ENCODE measurements at places on chromosomes 4 and X.

DNA sequence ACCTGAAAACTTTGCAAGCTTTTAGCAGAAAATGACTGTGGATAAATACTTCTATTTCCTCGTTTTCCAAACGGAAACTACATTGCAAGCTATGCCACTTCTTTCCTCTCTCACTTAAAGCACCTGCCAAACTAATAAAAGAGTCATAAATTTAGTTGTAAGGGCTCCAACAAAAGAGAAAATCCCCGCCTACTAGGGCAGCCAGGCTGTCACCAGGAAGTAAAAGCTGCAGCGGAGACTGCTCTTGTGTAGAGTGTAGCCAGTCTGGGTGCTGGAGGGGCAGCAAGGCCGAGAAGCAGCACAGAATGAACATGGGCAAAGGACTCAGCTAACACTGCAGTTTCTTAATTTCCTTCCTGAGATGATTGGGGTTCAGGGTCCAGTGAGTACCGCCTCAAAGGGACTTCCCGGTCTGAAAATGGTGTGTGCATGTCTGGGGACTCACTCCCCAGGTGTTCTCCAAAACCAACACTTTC, 89.3 kb upstream of the MAML3 start:
- DNase-seq = no peak

- no peak for DNase-seq
These were observed 573.2 kb downstream of the CENPC start for GRCh38 chr4:66972087-66972486.

- peak; percentile 3 for DNase-seq
These were observed 62.3 kb downstream of the GPC3 start for GRCh38 chrX:133923113-133923512.

DNA sequence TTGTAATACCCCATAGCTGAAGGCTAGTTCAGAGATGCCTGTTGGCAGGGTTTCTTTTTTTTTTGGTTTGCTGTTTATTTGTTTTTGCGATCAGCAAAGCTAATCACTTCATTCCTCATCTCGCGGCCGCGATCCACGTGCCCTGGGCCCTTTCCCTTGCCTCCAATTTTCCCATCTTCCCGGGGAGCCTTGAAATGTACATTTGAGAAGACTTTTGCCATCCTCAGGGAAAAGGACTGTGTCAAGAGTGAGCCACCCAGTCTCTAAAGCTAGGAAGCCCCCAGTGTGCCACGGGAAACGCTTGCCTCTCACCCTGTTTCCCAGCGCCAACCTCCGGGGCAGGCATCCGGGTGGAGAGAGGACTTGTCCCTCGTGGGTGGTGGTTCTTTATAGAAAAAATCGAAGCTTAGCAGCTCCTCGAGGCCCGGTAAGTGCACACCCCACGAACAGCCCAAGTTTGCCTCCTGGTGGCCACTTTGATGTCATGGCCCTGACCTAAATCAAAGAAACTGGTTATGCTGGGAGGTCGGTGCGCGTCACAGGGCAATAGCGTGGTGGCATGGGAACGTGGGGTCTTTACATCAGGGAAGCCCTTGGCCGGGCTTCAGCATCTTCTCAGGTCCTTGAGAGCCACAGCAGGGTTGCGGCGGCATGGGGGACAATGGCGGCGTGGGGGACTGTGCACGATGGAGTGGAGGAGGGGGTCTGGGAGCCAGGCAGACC, 42.0 kb downstream of the MAP7D3 start:
- peak; percentile 13 for DNase-seq

- DNase-seq = peak; percentile 60
These were observed 155.2 kb upstream of the GALNT7 start for GRCh38 chr4:173013232-173013930.

GRCh38 chrX:110397339-110397738, 38.7 kb downstream of the RTL9 start:
- DNase-seq = no peak

- no peak for DNase-seq
These were observed 10.0 kb upstream of the SPRY1 start for GRCh38 chr4:123386609-123387008.

GRCh38 chr4:99918656-99919055, 24.4 kb upstream of the LAMTOR3 start:
- DNase-seq = no peak

DNA sequence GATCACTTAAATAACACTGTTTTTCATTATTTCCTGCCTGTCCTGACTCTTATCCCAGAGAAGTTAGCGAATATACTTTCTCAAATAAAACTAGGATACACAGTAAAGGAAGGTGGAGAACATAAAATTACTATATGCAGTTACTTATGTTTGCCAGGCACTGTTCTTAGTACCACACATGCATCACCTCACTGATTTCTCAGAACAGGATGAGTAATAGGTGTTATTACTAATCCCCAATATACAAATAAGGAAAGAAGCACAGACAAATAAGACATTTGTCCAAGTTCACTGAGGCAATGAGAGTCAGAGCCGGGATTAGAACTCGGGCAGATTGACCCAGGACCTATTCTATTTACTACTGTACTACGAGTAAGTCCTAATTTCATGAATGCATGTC, 91.7 kb downstream of the CORIN start:
- no peak for DNase-seq

- DNase-seq = no peak
These were observed 74.3 kb downstream of the RBM47 start for GRCh38 chr4:40555176-40555900.

GRCh38 chr4:104575278-104575677, 80.6 kb upstream of the CXXC4 start:
- no peak for DNase-seq

DNA sequence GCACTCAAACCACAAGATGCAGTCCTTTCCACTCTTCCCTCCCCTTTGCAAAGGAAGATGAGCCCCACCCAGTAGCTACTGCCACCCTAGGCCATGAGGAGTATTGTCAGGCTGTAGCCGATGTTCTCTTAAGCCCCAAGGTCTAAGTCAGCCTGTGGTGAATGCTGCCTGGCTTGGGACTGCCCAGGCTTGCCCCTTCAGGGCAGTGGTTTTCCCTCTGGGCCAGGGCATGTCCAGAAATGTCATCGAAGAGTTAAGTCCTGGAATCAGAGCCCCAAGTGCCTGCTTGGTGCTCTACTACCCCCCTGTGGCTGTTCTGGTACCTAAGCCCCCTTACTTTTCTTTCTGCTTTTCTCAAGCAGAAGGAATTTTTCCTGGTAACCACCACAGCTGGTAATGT, 11.8 kb upstream of the PGK1 start:
- no peak for DNase-seq

GRCh38 chr4:38943343-38943742, 75.7 kb downstream of the FAM114A1 start:
- DNase-seq = no peak

GRCh38 chr4:10664408-10664807, 20.2 kb downstream of the CLNK start:
- DNase-seq = no peak

DNA sequence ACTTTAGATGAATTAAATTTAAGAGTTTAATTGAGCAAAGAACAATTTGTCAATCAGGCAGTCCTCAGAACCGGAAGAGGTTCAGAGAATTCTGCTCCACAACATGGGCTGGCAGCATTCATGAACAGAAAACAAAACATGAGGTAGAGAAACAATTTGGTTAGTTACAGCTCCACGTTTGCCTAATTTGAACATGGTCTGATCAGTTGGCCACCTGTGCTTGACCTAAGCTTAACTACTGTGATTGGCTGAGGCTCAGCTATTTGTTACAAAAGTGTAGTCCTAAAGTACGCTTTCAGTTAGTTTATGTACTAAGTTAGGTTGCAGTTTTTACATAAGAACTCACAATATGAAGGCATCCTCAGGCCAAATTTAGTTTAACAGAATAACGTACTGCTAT, 258.6 kb downstream of the ADAM29 start:
- DNase-seq = no peak

DNA sequence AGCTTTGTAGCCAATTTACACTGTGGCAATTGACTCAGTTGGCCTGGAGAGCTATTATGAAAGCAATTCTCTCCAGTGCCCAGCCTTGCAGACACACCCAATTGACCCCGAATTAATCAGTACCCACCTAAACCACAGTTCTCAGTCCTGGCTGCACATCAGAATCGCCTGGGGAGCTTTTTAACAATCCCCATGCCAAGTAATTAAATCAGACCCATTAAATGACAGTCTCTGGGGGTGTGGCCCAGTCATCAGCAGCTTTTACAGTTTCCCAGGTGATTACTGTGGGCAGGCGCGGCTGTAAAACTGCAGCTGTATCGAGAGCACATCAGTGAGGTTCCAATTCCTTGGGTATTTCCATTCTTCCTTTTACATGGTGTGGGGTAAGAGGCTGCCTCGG, 460.9 kb upstream of the FAT1 start:
- no peak for DNase-seq

DNA sequence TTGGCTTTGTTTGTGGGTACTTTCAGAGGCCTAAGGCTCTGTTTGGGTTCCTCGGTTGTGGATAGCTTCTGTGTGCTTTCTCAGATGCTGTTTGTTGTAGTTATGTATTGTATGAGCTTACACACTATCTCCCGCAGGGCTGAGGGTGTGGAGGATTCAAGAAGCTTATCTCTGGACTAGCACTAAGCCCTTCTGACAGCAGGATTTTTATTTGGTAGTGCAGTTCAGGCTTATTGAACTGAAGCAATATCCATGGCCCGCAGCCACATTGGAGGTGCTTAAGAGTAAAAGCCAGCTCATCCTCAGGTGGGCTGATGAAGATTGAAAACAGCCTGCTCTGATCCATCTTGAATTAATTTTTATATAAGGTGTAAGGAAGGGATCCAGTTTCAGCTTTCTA, 128.2 kb downstream of the RASGEF1B start:
- DNase-seq = no peak

DNA sequence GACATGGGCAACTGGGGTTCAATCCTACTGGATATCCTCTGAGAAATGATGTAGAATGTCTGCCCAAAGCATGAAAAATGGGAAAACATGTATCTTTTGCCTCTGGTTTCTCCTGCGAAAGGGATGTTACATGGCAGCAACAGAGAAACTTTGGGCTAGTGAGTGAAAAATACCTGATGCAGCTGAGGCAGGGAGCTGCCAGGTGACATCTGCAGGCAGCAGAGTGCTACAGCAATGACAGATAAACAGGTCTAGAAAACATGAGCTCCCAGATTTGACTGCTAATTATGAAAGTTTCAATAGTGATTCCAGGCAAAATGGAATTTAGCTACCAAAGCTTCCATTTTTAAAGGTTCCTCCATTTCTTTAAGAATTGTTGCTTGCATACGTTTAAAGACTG, 4.8 kb upstream of the CXCL1 start:
- DNase-seq = no peak

DNA sequence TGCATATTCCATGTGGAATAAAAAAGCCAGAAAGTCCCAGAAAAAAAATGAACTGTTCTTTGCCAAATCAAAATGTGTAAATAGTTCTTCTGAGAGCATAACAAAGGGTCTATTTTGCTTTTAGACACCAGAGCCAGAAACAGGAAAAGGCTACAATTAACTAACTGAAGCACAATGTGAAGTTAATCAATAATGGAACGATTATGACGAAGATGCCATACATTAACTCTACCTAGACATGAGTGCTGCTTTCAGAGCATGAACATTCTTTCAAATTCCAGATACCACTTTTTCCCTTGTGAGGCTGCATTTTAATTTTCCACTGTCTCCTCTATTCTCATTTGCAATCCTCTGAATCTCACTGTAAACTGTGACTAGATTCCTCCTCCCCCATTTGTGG, 48.7 kb upstream of the PHOX2B start:
- DNase-seq = no peak
